AML-193 (cell line): ENCODE measurements at places on chromosomes 6 and 20.

DNA sequence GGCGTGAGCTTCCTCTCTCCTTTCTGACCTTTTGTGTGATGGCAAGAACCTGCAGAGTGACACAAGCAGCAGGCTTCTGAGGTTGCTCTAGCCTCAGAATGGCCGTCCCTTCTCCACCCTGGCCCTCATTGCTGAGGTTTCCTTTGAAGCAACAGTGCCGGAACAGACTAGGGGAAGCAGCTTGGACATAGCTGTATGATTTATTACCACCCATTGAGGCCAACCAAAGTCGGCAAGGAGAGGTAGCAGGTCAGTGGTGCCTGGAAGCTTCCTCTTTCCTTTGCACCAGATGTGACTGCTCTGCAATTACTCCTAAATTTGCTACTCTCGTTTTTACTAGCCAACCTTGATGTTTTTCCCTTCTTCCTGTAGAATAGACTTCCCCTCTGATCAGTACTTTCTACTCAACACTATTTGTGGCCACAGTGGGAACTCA, 31.4 kb downstream of the PTPN1 start:
- DNase-seq = no peak

DNA sequence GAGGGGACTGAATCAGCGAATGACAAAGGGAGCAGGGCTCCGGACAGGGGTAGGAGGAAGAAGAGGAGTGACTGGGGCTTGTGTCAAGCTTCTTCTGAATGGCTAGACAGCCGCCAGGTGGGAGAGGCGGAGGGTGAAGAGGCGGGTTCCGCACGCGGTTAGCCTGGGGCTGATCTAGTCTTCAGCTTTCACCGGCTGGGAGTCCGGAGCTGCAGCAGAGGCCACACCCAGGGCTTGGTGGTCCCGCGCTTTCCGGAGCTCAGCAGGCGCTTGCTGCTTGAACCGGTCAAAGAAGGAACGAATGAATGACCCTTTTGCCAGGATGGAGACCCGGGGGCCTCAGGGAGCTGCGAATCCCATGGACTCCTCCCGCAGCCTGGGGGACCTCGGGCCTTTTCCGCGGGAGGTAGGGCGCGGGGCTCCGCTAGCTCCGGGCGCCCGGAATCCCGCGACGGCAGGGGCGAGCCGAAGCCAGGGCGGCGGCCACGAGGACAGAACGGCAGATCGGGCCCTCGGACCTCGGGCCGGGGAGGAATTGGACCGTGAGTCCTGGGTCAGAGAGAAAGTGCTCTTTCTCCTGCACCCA, at the start of gene C6orf141:
TSS of gene C6orf141 (plus strand) at position 177 of the 586 bp plus-strand sequence. CDS start at position 302, 125 bp downstream.
- no peak for DNase-seq

DNA sequence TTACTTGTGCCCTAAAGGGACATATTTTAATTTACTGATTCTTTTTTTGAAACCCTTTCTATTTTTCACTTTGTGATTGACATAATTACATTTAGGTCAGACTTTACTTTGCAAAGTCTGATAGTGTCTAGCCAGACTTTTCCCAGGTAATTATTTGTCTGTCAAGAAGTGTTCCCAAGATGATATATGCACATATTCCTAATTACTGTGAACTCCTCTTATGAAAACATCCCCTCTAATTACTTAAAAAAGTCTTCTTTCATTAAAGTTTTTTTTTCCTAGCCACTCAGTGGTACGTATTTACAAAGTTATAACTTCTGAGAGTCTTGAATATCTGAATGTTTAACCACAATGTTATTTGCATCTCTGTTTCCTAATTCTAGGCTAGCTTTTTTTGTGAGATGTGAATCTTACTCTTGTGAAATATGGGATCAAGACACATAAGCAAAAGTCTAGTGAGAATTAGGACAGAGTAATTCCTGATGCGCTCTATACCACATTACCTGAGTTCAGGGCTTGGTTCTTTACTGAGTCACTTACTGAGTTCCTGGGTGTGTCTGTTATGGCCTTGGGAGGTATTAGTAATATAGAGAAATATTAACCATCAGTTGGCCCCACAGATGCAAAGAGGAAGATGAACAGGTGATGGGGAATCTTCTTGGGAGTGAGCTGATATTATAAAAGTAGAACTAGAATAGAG, 27.9 kb downstream of the FAM83B start:
- no peak for DNase-seq

- no peak for DNase-seq
These were observed 72.5 kb upstream of the UST start for GRCh38 chr6:148674306-148674705.

- DNase-seq = no peak
These were observed 24.4 kb downstream of the UQCC1 start for GRCh38 chr20:35387334-35387733.

GRCh38 chr6:69408886-69409285, 387.9 kb downstream of the LMBRD1 start:
- no peak for DNase-seq

- DNase-seq = peak; percentile 53
These were observed 15.7 kb downstream of the DCBLD1 start for GRCh38 chr6:117498159-117498558.

GRCh38 chr6:130776287-130776925, 50.8 kb upstream of the SMLR1 start:
- no peak for DNase-seq

DNA sequence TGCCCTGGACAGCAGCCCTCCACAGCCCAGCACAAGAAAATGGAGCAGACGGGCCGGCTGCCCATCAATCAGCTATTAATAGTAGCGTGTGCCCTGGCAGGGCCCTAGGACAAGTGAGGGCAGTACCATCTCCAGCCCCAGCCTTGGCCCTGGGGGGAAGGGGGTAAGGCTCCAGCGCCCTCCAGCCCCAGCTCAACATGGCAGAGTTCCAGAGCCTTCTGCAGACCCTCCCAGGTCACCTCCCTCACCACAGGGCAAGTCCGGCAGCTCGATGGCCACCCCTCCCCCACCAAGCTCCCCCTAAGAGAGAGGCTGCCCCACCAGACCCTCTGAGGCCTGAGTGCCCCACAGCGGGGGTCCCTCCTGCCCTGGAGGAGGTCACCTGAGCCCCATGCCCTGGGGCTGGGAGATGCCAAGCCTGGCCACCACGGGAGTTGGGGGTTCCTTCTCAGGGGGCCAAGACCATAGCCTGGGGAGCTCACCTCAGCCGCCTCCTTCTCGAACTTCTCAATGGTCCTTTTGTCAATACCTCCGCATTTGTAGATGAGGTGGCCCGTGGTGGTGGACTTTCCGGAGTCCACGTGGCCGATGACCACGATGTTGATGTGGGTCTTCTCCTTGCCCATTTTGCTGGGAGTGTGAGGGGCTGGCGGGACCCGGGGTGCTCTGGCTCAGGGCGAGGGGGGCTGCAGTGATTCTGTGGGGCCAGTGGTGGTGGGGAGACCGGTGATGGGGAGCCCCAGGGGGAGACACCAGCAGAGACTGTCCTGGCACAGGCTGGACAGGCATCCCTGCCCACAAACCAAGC, 1.5 kb downstream of the EEF1A2 start:
- DNase-seq = no peak
